Activated naive CD4-positive, alpha-beta T cell (primary cell): ENCODE measurements at places on chromosomes 1 and 21.

GRCh38 chr1:53080769-53081168, 18.8 kb downstream of the PODN start:
- DNase-seq: no peak

- DNase-seq: peak; percentile 2
Observed at GRCh38 chr1:15066191-15066590, 87.4 kb upstream of the TMEM51 start.

- DNase-seq: no peak
Observed at GRCh38 chr1:118154220-118154619, 30.8 kb downstream of the SPAG17 start.

GRCh38 chr1:94866164-94866807, 46.1 kb downstream of the SLC44A3 start:
- DNase-seq: no peak

GRCh38 chr1:28971980-28972771, 57.8 kb downstream of the EPB41 start:
- DNase-seq: no peak

DNA sequence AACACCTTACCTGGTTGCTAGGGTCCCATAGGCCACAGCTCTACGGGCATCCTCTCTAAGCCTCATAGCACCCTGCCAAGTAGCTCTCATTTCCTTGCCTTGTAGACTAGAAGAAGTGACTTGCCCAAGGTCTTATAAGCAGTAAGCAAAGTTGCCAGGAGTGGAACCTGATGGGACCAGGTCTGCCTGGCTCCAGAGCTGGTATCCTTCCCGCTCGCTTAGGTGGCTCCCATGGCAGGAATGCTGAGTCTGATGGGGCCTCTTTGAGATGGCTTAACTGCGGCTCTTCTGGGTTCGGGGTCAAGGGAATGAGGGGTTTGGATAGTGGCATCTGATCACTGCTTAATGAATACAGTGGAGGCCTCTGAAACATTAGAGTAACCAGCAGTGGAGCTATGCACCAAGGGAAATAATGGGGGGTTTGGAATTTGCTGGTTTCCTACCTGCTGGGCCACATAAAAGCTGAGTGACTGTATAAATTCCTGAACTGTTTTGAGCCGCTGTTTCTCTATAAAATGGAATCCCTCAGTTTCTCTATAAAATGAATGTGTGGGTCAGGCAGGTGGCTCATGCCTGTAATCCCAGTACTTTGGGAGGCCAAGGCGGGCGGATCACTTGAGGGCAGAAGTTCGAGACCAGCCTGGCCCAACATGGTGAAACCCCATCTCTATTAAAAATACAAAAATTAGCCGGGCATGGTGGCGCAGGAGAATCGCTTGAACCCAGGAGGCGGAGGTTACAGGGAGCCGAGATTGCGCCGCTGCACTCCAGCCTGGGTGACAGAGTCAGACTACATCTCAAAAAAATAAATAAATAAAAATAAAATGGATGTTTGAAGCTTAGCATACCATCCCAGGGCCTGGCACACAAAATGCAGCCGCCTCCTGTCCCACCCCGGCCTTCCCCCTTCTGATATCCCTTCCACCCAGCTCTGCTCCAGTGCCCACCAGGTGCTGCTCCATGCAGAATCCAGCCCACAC, 12.4 kb downstream of the FAM151A start:
- no peak for DNase-seq

DNA sequence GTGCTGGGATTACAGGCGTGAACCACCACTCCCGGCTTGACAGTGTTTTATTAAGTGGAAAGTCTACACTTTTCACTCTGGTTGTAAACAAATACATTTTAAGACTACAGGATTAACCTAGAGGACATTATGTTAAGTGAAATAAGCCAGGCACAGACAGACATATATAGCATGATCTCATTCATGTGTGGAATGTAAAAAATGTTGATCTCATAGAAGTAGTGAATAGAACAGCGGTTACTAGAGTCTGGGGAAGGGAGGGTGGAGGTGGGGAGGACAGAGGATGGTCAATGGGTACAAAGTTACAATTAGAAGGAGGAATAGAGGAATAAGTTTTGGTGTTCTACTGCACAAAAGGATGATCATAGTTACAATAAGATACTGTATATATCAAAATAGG, 16.9 kb downstream of the CTH start:
- no peak for DNase-seq

- DNase-seq: no peak
Observed at GRCh38 chr1:197312163-197312562, 44.1 kb downstream of the CRB1 start.

GRCh38 chr1:10909697-10910680, 102.5 kb upstream of the TARDBP start:
- DNase-seq: peak; percentile 58

DNA sequence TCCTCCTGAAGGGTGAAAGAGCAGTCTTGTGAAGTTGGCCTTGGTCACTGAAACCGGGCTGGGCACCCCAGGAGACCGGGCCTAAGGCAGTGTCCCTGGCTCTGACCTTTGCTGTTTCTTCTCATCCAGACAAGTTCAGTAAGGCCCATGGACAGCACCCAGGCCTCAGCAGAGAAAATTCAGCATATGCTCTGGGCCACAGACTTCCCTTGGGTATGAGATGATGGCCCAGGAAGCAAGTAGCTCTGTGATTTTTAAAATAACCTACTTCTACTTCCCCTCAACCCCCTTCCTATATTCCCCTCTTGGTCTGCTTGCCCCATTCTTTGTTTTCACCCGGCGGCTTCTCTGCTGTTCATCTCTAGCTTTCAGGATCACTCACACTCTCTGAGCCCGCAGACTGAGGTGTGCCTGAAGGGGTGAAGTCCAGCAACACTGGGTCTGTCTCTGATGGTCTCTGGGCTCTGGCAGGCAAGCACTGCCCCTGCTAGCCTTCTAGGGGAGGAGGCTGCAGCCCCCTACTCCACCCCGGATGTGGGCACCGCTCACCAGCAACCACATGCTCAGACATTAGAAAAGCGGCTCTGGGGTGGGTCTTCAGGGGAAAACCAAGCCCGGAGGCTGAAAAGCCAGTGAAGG, 2.9 kb upstream of the GPR25 start:
- no peak for DNase-seq

DNA sequence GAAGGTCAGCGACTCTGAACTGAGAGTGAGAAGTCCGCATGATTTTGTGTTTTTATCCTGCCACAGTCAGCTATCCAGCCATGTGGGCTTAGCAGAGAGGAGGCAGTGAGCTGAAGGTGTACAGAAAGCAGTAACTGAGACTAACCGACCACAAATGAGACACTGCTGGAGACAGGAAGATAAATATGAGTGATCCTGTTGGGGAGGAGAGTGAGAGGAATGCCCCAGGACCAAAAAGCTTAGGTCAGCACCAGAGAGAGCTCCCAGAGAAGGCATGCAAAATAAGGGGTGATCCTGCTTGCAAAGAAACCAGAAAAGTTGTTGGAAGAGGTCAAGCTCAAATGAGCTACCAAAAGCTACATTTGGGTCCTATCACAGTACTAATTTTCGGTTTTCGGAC, 63.7 kb downstream of the HLCS start:
- no peak for DNase-seq

GRCh38 chr1:40625076-40625475, 40.4 kb downstream of the RIMS3 start:
- no peak for DNase-seq

DNA sequence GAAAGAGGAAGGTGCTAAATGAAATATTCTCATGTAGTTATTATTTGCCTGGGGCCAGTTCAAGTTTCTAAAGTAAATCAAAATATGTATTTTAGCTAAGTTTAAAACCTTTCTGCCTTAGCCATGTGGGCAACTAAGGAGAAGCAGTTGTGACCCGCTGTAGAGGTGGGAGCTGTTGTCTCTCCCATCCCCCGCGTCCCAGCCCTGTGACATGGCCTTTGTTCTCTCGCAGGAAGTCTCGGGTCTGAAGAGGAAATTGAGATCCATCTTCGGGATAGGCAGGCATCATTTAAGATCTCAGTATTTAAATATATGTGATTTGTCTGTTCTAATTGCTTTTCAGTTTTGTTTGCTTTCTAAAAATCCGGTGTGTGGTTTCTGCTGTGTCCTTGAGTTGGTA, 121.5 kb downstream of the CAMTA1 start:
- no peak for DNase-seq

DNA sequence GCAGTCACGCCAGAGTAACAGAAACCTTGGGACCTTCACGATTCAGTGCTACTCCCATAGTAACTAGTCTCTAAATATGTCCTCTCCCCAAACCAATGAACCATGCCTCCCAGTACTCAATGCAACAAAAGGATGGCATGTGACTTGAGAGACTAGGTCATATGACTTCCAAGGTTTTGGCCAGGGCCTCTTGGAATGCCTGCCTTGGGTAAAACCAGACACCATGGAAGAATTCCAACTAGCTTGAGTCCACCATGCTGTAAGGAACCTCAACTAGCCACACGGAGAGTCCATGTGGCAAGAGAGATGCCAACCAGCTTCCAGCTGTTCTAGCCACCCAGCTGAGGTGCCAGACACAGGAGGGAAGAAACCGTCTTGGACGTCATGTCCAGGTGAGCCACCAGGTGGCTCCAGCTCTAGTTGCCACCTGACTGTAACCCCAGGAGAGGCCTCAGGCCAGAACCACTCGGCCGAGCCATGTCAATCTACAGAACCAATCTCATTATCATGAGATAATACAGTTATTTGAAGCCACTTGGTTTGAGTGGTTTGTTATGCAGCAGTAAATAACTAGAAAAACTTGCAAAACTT, 115.0 kb downstream of the SYF2 start:
- DNase-seq: no peak

- no peak for DNase-seq
Observed at GRCh38 chr21:27532076-27532475, 565.2 kb upstream of the ADAMTS5 start.

GRCh38 chr1:62433861-62434617, 2.8 kb upstream of the USP1 start:
- DNase-seq: no peak

GRCh38 chr1:182394055-182394775, 2.6 kb upstream of the GLUL start:
- DNase-seq: no peak

GRCh38 chr1:54401799-54402198, 4.4 kb downstream of the SSBP3 start:
- no peak for DNase-seq

- DNase-seq: no peak
Observed at GRCh38 chr1:108590957-108591356, 31.1 kb downstream of the EEIG2 start.

- no peak for DNase-seq
Observed at GRCh38 chr1:64624808-64625207, 120.1 kb upstream of the RAVER2 start.

GRCh38 chr1:43651188-43651587, 1.2 kb downstream of the KDM4A start:
- no peak for DNase-seq

GRCh38 chr1:235067396-235068157, 61.1 kb downstream of the TOMM20 start:
- no peak for DNase-seq

DNA sequence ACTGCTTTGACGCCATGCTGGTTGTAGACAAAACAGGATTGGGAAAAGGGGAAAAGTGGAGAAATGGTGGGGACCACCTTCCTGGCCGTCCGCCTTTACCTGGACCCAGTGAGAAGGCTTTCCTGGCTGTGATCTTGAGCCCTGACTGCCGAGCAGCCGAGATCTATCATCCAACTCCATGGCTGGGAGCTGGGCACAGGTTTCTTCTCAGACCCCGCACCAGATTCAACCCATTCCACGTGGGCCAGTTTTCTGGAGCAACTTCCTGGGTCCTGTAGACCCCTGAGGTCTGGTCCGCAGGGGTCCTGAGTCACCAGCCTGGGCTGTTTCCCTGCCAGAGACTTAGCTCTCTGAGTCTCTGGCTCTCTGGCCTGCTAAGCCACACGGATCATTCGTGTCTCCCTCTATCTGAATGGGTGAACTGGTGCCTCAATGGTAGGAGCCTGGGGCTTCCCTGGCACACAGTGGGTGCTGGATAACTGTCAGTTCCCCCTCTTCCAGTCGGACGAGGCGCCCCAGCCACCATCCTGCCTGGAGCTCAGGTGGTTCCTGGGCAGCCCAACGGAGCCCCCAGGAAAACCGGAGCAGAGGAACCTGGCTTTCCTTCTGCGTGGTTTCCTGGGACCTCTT, 4.5 kb upstream of the NPHP4 start:
- DNase-seq: no peak

GRCh38 chr1:2446394-2446793, 29.7 kb upstream of the PLCH2 start:
- no peak for DNase-seq

GRCh38 chr1:232484856-232485255, 145.1 kb downstream of the SIPA1L2 start:
- no peak for DNase-seq

DNA sequence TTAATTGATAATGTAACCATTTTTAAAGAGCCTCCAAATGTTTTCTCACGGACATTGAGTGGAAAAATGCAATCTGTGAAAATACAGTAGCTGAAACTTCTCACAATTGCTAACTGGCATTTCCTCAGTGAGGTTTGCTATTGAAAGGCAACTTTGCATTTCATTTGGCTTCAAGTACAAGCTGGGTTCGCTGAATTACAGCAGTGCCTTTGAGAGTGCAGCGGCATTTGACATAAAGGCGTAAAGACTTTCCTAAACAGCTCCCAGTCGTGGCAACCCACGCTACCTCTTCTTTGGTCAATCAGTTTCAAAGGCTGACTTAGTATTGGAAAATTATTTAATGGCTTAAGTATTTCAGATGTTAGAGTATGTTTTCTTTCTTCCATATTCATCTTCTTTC, 39.3 kb upstream of the ZBTB18 start:
- no peak for DNase-seq

DNA sequence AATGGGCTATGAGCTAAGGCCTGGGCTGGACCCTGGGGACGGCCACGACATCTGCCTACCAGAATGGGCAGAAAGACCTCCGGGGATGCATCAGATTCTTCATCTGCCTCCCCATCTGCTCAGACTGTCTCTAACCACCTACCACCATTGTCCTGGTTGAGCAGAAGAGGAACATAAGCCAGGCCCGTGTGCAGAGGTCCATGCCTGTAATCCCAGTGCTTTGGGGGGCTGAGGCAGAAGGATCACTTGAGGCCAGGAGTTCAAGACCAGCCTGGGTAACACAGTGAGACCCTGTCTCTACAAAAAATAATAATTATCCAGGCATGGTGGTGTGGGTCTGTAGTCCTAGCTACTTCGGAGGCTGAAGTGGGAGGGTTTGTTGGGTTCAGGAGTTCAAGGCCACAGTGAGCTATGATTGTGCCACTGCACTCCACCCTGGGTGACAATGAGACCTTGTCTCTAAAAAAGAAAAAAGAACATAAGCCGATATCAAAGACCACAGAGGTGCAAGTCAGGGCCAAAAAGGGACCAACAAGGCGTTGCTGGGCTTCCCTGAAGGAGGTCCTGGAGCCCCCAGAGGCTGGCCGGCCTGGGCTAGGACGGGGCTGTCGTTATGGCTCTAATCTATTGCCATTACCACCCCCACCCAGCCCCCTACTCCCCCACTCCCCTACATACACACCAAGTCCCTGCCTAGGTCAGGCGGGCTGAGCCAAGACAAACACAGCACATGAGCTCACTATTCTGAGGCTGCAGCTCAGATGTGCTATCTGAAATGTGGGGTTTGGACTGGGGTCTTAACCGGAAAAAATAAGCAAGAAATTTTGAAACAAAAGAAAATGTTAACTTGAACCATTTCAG, 239.2 kb upstream of the RAB4A start:
- DNase-seq: no peak
